ENCODE measurements at places on chromosomes 1 and 21.

DNA sequence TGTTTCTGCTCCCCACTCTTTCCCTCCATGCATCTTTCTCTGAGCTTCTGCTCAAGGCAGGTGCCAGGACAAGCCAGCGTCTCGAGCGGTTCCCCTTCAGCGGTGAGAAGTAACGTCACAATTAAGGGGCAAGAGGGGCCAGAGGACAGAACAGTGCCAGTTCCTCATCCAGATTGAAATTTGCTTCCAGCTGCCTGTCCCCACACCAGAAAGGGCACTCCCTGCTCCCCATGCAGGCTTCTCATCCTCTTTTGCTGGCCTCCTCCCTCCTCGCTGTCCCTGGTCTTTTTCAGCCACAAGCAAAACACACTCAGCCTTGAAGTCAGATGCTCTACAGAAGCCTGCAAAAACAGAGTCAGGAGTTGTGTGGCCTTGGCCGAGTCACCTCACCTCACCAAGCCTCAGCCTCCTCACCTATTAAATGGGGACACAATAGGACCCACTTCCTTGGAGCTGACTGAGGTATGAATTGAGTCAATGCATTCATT lies 35.0 kb upstream of the ECE1 start:
- DNase-seq: no peak

DNA sequence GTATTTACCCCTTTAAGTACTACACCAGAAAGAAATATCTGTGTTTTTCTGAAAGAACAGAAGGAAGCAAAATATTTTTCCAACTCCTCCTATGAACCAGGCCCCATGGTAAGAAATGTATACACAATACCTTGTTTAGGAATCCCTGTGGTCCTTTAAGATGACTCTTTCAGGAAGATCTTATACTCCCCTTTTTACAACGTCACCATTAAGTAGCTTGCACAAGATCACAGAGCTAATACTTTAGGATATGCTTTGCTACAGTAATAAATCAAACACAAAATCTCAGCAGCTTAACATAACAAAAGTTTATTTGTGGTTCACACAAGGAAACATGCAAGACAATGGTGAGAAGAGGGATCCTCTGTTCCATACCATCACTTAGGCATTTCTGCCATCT lies 8.8 kb upstream of the LAMB3 start:
- DNase-seq: no peak

DNA sequence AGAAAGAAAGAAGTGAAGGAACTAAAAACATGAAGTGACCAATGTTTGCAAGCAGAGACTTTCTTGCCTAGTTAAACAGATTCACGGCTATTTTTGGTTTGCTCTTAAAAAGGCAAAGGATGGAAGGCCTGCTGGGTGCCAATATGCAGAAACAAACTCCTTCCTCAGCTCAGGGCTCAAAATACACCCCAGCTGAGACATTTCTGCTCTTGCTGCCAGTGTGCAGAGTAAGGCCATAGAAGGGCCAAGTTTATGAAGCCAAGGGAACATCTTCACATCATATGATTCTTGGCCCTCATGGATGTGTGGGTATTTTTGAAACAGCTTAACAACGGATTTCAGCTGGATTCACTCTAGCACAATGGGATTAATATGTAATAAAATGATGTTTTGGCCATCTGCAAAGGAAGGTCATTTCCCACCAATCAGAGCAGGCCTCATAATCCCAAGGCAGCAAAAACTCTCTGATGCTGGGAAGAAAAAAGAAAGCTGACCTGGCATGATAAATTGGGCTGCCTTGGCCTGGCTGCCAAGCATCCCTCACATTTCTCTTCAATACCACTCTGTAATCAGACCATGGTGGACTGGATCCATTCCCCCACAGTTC lies 70.7 kb downstream of the CAPZB start:
- no peak for DNase-seq

- DNase-seq: no peak
Measured at GRCh38 chr1:62876535-62876934, 92.6 kb downstream of the ATG4C start.

DNA sequence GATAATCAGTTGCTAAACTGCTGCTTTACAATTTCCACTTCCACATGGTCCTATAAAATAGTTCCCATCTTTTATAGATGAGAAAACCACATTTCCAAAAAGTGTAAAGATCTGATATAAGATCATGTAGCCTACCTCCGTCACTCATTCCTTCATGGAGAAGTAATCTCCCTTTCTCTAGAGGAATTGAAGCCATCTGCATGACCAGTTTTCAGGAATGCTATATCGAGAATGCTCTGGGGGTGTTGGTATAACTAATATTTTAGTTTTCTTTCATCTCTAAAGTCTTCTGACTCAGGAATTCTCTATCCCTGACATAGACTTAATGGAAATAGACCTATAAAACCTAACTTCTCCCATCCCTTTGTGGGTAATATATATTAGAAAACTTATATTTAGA lies 173.0 kb upstream of the UBE2U start:
- no peak for DNase-seq

GRCh38 chr1:115377411-115377810 lies 39.4 kb upstream of the NGF start:
- no peak for DNase-seq

- no peak for DNase-seq
Measured at GRCh38 chr21:45237401-45237800, 50.3 kb downstream of the POFUT2 start.

GRCh38 chr1:236122176-236122575 lies 20.2 kb upstream of the GPR137B start:
- DNase-seq: no peak

DNA sequence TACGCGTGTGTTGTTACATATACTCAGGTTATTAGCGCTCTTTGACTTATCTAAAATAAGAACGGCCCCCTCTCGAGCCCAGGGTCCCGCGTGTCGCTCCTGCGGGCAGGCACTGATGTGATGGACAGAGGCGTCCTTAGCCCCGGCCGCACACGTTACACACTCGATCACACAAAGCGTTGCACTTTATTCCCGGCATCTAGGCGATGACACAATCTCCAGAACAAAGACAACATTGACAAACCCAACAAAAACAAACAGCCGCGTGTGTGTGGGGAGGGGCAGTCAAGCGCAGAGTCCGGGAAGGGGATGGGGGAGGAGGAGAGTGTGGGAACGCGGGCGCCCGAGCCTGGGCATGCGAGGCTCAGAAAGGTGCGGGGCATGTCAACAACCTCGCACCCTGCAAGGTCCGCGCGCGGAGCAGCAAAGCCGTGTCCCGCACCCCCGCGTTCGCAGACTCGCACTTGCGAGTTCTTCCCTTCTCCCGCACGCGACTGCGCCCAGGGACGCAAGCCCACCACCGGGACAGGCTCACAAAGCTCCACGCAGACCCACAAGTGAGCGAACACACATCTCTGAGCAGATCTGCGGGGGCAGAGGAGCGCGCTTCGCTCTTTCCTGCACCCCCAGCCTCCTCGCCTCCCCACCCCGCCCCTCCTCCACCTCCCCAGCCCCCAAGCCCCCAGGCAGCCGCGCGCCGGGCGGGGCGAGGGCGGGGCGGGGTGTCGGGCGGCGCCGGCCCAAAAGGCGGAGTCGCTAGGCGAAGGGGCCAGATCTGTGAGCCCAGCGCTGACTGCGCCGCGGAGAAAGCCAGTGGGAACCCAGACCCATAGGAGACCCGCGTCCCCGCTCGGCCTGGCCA lies at the start of gene EFNA1:
Gene EFNA1, plus strand, starts transcription at position 772 of the 862 bp plus-strand sequence. CDS start 102 bp downstream, outside the sequence.
- peak; percentile 47 for DNase-seq

- no peak for DNase-seq
Measured at GRCh38 chr1:54490361-54491248, 57.4 kb upstream of the ACOT11 start.

DNA sequence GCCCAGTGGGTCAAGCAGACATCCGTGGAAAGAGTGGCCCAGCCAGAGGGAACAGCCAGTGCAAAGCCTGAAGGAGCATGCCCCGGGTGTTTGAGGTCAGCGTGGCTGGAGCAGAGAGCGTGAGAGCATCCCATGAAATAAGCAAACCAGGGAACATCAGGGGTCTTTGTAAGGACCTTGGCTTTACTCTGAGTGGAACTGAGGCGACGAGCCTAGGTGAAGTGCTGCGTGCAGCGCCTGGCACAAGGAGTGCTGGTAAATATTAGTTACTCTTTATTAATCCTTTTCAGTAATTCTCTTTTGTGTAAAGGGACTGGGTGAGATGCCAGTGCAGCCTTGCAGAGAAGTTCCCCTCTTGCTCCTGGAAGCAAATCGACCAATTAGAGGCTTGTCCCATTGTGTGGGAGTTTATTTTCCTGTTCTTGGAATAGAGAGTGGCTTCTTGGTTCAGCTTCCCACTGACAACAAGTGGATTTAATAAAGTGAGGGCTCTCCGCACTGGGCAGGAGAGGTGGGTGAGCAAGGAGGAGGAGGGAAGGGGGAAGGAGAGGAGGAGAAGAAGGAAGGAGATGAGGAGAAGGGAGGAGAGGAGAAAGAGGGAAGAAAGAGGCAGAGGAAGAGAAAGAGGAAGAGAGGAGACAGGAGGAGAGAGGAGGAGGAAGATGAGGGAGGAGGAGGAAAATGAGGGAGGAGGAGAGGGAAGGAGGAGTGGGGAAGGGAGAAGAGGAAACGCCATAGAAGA lies 37.6 kb upstream of the DISP3 start:
- no peak for DNase-seq

DNA sequence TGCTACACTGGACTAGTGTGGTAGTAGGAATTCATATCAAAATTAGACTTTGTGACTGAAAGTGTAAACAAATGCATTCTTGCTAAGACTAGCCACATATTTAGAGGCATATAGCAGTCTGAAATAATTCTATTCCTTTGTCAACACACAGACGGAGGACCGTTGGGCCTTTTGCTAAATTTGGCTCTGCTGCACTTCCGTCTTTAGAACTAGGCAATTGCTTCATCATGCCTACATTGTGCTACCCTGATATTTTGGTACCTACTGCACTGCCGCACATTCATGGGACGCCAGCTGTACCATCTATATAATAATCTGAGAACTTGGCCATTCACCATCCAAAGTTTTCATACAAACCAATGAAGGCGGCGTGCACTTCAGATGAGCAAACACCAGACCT lies 346.8 kb downstream of the KIF26B start:
- no peak for DNase-seq

DNA sequence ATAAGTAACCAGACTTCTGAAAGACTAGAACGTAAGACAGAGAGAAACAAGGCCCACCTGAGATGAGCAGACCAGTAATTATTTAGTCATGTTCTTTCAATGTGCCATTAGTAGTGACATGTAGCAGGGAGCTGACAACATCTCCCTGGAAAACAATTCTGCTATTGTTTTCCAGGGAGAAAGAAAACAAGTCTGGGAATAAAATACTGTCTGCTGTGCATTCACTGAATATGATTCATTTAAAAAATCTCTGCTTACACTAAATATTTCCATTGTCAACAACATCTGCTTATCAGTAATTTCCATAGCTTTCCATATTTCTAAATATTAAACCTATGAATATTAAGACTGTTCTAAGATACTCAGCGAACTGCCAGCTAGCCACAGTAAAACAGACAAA lies 80.0 kb downstream of the VCAM1 start:
- DNase-seq: no peak

DNA sequence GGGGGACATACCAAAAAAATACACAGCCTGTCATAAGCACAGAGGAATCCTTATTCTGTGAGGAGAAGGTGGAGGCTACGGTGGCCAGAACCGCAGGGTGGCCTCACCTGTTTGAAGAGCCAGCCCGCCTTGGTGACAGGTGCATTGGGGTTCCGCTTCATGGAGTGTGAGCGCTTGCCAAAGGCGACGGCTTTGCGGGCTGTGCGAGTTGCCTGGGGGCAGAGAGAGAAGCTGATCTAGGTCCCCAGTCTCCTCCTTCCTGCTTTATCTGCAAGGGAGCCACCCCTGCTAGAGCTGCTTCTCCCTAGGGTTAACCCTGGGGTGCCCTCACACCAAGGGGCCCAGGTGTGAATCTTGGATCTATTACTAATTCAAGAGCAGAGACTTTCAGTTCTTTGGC lies 54.3 kb upstream of the GOLT1A start:
- no peak for DNase-seq

- DNase-seq: no peak
Measured at GRCh38 chr1:69320757-69321211, 246.9 kb upstream of the LRRC7 start.

GRCh38 chr1:3799976-3800685 lies 3.8 kb upstream of the LRRC47 start:
- DNase-seq: no peak

DNA sequence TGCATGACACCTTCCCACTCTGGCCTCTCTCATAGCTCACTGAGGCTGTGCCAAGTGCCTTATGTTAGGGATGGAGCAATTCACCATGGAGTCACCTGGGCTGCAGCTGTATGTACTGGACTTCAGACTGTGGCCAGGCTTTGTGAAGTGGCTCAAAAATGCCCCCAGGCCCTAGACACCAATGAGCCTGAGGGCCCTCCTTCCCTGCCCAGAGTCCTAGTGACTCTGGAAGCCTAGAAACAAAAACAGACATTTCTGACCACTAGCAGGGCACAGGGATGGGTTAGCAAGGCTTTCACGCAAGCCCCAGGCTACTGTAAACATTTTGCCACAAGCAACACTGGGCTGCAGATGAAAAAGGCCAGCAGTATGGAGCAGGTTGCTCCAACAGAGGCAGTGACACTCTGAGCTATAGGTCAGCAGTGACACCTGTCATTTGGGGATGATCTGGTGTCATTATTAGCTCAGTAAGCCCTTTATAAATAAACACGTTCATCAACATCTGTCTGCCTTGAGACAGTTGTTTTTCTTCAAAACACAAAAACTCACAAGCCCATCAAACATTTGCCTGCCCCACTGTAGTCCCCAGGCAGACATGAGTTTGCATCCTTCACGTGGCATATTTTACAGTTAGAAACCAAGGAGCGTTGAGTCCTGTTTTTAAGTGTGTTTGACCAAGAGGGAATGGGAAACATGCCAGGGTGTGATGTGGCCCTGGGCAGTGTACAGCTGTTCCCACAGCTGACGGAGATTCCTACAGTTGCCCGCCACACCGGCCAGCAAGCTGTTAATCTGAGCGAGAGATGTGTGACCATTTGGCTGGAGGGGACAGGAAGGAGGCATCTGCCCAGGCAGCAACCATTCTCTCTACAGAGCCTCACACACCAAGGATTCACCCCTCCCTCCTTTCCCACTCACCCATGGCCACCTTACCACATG lies 66.8 kb downstream of the KCNN3 start:
- no peak for DNase-seq

DNA sequence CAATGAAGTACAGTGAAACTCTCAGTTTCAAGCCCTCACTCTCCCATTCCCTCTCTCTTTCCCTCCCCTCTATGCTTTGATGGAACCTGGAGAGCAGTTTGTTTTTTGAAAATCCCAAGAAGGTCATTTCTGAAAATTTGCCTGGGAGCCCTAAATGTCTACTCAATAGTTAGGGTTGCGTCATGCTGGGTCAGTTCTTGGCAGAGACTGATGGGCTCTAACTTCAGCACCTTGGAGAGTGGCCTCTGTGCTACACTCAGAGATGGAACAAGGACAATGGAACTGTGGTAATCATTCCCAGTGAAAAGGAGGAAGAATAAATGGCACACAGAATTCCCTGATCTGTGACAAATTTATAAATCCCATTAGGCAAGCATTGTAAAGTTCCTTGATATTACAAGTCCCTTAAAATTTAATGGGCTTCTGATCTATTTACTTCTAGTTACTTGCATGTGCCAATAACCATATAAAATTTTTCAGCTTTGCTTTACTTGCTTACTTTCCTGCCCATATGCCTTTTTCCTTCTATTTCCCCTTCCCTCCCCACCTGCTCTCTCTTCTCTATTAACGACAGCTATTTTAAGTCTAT lies 182.9 kb upstream of the KCND3 start:
- no peak for DNase-seq

GRCh38 chr21:19914028-19914427 lies 1084.2 kb upstream of the NCAM2 start:
- DNase-seq: no peak

GRCh38 chr21:41926117-41926806 lies 27.6 kb downstream of the C2CD2 start:
- DNase-seq: peak; percentile 22

All from activated CD8-positive, alpha-beta memory T cell treated with anti-CD3 and anti-CD28 coated beads, Interleukin-2, amount 50 U/mL, for 4 hours (primary cell).